ENCODE measurements at places on chromosomes 7 and 10. TPM values are rescaled to one million over a fixed set of nuclear protein-coding genes. Genes with fewer than 3 reads are reported as not detected.

- H3K4me3 ChIP-seq: no peak overlapping the region
- no peak for DNase-seq
- H3K27me3 ChIP-seq: no peaks in the 10 kb centered on the region
- H3K36me3 ChIP-seq: no peaks in the 10 kb centered on the region
- peaks cover 44% of the 10 kb centered on the region for H3K4me1 ChIP-seq
- H3K27ac ChIP-seq: no peak overlapping the region
Measured at GRCh38 chr10:103816431-103816830, 38.9 kb downstream of the SH3PXD2A start.

DNA sequence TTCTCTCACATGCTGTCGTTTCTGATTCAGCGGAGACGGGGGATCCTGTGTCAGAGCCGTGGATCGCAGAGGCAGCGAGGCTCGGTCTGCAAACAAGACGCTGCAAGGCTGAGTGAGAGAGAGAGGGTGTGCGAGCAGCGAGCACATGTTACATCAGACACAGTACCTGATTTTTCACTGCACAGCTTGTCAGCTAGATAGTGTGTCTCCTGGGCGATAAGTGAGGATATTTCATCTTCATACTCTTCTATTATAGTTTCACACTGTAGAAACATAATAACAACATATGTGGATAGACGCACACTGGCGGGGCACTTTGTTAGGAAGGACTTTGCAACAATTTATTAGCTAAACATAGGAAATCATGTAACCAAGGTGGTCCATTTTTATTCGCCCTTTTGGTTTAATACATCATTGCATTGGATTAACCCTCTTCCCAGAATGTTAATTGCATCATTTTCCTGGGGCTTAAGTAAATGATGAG, 39.5 kb downstream of the CNPY1 start:
- no peaks in the 10 kb centered on the region for H3K4me1 ChIP-seq
- H3K27ac ChIP-seq: no peak overlapping the region
- no peaks in the 10 kb centered on the region for H3K36me3 ChIP-seq
- no peak for DNase-seq

GRCh38 chr7:972676-973309, 2.6 kb downstream of the COX19 start:
- DNase-seq: no peak
- H3K4me1 ChIP-seq: peaks cover 23% of the 10 kb centered on the region
- no peak overlapping the region for H3K27ac ChIP-seq
- no peak overlapping the region for H3K4me3 ChIP-seq
- peaks cover 16% of the 10 kb centered on the region for H3K36me3 ChIP-seq
- no peaks in the 10 kb centered on the region for H3K27me3 ChIP-seq

DNA sequence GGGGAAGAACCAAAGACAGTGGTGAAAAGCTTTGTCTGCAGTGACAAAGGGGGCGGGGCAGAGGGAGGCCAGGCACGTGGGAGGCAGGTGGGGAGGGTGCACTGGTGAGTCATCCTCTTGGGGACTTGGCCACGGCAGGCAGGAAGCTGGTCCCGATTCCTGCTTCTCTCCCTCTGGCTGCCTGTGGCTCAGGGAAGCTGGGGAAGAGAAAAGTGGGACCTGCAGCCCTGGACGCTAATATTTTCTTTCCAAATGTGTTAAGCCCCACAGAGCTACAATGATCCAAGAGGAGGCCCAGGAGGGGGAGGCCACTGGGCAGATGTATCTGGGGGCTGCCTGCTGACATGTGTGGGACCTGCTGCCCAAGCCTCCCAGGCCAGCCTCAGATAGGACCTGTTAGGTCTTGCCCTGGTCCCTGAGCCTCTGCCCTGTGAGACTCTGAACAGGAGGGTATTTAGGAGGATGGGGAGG, 231.8 kb downstream of the KCNMA1 start:
- no peaks in the 10 kb centered on the region for H3K36me3 ChIP-seq
- no peaks in the 10 kb centered on the region for H3K27me3 ChIP-seq
- no peak overlapping the region for H3K27ac ChIP-seq

DNA sequence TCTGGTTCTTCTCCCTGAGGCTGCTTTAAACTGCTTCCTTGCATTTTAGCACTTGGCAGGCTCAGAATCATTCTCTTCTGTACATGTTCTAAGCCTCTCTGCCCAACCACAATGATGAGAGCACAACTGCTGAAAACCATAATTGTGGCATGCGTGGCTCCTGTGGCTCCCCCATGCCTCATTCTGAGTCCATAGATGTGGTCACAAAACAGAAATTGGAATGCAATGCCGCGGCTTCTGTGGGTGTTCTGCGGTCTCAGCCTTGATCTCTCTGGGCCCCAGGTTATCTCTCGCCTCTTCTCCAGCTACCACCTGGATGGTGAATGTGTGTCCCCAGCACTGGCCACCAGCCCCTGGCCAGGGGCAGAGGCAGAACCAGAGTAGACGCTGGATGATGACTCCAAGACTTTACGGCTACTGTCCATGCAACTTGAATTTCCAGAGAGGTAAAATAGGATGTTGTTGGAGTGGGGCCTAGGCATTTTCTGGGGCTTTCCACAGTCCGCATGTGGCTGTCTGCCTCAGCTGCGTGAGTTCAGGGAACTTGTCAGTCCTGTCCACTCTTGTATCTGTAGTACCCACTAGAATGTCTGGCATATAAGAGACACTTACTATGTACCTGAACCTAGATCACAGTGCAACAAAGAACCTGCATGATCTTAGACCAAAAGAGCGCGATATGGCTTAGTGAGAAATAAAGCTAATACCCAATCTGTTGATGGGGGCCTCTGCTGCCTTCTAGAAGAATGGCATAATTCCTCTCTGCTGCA, 52.4 kb upstream of the ADRB1 start:
- DNase-seq: no peak
- H3K27ac ChIP-seq: no peak overlapping the region
- peaks cover 4% of the 10 kb centered on the region for H3K4me1 ChIP-seq
- H3K27me3 ChIP-seq: no peaks in the 10 kb centered on the region
- H3K36me3 ChIP-seq: no peaks in the 10 kb centered on the region

DNA sequence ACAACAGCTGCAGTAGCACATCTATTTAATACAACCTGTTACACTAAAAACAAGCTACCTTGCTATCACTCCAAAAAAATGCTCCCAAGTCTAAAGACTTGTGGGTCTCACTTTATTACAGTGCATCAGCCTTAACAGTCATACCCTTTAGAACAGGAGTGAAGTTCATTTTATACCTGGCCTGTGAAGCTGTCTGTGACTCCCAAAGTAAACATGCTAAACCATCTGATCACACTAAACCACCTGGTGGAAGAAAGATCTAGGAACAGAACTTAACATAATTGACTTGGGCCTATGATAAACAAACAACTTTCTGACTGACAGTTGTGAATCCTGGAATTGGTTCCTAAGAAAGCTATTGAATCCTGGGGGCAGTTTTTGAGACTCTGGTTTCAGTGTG, 80.9 kb upstream of the ATP6V0A4 start:
- H3K4me1 ChIP-seq: no peaks in the 10 kb centered on the region
- H3K4me3 ChIP-seq: no peak overlapping the region

DNA sequence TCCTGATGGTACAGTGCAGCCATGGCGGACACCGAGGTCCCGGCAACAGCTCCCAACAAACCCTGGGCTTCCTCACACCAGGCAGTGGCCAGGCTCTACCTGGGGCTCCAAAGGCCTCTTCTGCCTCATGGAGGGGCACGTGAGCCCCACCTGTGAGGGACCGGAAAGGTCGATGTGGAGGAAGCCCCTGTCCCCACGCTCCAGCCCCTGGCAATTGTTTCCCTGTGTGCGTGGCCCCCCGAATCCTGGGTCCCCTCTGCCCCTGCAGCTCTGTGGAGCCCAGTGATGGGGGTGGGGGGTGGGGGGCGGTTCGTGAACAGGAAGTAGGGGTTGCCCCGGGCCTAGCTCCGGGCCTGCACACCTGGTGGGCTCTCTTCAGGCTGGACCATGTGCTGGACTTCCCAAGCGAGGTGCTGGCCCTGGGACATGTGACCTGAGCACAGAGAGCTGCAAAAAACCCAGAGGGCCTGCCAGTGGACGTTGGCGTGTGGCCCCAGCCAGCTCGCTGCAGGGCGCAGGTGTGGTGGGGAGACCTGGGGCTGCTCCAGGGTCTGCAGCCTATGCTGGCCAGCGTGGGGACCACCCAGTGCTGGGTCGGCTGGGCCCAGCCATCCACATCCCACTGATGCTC, 72.6 kb downstream of the INPP5A start:
- H3K4me3 ChIP-seq: no peak overlapping the region
- H3K36me3 ChIP-seq: no peaks in the 10 kb centered on the region
- no peak overlapping the region for H3K27ac ChIP-seq
- DNase-seq: no peak
- H3K4me1 ChIP-seq: peaks cover 3% of the 10 kb centered on the region
- H3K27me3 ChIP-seq: no peaks in the 10 kb centered on the region

Gene SMKR1
- not detected for polyA plus RNA-seq

Gene CNPY1
- polyA plus RNA-seq: not detected

Gene TEX47
- not detected for polyA plus RNA-seq

Gene TSPAN12
- 13.1 TPM for polyA plus RNA-seq

Gene CYP51A1
- 95.7 TPM for polyA plus RNA-seq

Gene ARHGAP22
- 0.23 TPM for polyA plus RNA-seq

Gene PNLIP
- not detected for polyA plus RNA-seq

Gene PLPP4
- polyA plus RNA-seq: 0.14 TPM

Gene ACTR3C
- polyA plus RNA-seq: 26.6 TPM

Measured in liver (tissue), 10 donors.